ENCODE measurements at places on chromosomes 1 and 21.

- DNase-seq, result no peak
Measured at GRCh38 chr1:21541835-21542234, 32.6 kb downstream of the ALPL start.

DNA sequence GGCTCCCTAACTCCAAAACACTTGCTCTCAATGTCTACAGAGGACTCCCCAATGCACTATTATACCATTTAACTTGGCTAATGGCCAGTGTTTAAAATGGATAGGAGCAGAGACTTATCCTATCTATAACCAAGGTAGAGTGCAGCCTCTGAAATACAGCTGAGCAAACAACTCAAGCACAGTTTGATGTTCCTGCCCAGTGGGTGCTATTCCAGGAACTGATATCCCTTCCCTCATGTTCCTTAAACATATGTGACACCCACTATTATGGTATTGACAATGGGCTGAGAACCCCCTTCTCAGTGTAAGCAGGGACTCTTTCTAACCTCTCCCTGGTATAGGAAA is 51.7 kb downstream of the SH3GLB1 start:
- no peak for DNase-seq

GRCh38 chr1:179303200-179303785 is 9.7 kb downstream of the SOAT1 start:
- no peak for DNase-seq

- no peak for DNase-seq
Measured at GRCh38 chr21:39313042-39313570, 326 bp downstream of the BRWD1 start.

DNA sequence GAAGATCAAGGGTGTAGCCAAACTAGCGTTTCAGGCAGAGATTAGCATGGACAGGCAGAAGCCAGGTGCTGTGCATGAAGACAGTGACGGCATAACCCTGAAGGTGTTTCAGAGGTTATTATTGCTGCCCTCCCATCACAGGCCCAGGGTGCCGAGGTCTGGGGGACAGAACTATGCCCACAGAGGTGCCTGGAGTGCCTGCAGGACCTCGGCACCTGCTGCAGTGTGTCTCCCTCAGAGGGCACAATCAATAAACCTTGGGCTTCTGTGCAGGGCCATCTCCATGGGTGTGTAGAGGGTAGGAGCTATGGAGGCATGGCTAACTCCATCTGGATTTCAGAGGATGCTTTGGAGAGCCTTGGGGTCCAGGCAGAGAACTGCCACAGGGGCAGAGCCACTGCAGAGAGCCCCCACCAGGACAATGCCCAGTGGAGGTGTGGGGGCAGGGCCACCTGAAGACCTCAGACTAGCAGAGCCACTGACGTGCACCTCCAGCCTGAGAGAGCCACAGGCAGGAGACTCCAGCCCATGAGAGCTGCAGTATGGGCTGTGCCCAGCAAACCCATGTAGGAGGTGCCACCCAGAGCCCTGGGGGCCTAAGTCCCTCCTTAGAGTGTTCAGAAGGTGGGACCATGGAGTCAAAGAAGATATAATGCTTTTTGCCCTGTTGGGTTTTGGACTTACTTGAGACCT is 5.7 kb upstream of the ABCG1 start:
- no peak for DNase-seq

- no peak for DNase-seq
Measured at GRCh38 chr21:45529785-45530422, 12.3 kb downstream of the SLC19A1 start.

- DNase-seq, result no peak
Measured at GRCh38 chr1:85464497-85465098, 361 bp downstream of the DDAH1 start.

GRCh38 chr1:100037656-100037926 is 67.8 kb downstream of the SLC35A3 start:
- no peak for DNase-seq

DNA sequence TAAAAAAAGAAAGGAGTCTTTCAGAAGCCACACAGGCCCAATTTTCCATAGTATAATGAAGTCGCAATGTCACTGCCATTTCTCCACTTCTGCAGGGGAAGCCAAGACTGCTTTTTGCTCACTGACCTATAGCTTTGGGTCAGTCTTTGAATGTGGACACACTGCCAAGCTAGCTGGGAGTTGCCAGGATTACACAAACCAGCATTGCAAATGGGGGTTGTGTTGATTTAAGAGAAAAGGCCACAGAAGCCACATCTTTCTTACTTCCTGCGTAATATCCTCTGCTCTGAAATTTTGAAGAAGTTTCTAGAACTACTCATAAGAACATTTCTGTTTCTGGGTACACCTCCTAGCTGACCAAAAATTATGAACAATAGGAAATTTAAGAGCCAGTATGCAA is 45.8 kb upstream of the SAMSN1 start:
- DNase-seq, result no peak

DNA sequence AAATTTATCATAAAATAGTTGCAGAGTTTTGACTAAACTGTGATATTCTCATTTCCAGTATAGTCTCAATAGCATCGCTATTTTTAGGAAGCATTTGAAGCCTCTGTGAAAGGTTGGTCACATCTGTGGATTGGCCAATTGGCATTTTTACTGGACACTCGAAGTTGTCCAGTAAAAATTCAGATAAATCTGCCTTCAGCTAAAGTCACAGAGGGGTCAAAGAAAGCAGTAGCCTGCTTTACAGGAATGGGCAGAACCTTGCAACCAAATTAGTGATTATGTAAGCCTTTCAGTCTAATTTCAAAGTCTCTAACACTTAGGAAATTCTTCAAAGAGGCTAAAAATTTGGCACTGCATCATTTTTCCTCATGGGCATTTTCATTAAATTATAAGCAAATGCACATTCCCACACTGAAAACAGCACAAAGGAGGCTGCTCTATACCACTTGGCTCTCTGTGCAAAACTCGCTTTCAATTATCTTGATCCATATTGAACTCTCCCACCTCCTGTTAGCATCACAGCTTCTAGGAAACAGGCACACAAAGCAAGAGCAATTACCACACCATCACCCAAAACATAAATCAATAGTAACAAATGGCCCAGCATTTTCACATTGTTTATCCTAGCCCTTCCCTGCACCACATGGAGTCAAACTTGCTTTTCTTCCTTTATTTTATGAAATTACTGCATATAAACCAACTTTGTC is 318.5 kb upstream of the DUSP10 start:
- DNase-seq, result no peak

DNA sequence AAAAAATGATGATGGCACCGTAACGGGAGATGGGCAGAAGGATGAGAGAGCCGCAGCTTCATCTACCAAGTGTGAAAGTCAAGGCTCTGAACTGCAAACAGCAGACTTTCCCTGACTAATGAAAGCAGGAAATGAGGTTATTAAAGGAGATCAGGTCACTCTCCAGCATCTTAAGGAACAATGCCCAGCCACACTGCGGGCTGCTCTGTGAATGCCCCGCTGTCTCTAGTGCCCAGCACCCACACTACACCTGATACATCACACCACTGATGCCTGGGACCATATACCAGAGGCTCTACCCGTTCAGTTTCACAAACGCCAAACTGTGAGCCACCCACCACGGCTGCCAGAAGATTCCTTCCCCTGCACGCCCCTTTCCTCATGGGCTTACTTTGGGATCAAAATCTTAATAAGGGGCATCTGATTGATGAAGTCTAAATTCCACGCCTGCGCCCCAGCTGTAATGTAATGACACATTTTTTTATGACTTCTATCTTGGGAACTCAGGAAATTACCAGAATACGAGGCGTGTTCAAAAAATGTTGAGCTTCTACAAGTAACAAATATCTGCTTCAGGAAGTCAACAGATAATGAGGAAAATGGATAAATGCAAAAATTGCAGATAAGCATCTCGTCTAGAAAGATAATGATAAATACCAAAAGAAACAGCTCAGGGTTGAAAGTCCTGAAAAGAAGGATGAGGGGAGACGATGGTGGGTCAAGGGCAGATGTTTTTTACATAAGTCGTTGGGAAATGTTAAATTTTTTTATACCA is 72.0 kb downstream of the MIS18A start:
- no peak for DNase-seq

DNA sequence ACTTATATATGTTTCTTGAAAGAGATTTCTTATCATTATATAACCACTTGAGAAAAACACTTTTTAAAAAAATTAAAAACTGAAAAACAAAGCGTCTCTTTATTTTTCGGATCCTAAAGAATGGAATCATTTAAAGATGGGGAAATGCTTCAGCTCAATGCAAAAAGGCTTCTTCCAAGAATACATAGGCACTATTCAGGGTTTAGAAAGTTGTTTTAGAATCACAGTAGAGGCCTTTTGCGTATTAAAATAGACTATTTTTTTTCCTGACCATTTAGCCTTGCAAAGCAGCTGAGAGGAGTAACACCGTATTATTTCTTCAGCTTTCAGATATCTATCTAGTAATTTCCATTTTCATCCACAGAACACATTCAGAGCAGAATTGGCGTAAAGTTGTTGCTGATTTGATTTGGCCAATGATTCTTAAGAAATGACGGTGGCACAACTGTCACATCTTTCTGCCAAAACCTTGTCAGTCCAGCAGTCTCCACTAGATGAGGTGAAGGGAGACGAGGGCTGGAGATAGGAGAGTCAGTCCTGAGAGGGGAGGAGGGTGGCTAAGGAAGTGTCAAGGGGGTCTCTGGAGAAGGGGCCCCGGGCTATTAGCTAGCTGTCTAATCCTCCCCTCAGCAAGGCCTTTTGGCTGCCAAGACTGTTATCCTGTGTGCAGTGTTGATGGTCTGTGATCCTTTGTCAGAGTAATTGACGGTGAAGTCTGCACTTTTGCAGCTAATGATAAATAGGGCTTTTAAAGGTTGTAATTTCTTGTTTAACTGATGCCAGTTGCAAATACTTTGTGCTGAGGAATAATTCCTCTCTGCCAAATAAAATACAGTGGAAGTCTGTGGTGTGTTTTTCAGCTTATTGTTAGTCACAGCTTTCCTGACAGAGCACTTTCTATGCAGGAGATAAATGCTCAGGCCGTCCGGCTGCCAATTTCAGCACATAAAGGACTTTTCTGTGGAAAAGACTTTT is 34.7 kb downstream of the PRRX1 start:
- no peak for DNase-seq

- DNase-seq, result no peak
Measured at GRCh38 chr21:27171707-27172106, 204.8 kb upstream of the ADAMTS5 start.

DNA sequence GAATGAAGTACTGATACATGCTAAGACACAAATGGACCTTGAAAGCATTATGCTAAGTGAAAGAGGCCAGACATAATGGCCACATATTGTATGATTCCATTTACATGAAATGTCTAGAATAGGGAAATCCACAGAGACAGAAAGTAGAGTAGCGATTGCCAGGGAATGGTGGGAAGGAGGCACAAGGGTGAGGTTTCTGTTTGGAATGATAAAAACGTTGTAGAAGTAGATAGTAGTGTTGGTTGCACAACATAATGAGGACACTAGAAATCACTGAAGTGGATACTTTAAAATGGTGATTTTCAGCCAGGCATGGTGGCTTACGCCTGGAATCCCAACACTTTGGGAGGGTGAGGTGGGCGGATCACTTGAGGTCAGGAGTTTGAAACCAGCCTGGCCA is 97.6 kb upstream of the VANGL1 start:
- no peak for DNase-seq

DNA sequence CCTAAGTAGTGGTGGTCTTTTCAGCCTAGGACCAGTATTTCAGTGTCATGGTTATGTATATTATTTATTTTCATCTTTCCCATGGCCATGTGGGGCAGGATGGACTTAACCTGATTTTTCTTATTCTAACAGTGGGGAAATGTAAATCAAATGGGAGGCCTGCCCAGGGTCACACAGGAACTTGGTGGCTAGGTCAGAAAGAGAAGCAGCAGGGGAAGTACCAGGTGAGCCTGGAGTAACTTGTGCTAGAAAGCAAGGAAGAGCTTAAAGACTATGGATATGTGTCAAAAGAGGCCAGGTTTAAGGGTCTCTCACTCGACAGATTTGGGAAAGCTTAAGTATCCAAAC is 936 bp downstream of the ZFP69B start:
- no peak for DNase-seq

Measured in CMK (cell line).